ENCODE measurements at places on chromosomes 3 and 15.

DNA sequence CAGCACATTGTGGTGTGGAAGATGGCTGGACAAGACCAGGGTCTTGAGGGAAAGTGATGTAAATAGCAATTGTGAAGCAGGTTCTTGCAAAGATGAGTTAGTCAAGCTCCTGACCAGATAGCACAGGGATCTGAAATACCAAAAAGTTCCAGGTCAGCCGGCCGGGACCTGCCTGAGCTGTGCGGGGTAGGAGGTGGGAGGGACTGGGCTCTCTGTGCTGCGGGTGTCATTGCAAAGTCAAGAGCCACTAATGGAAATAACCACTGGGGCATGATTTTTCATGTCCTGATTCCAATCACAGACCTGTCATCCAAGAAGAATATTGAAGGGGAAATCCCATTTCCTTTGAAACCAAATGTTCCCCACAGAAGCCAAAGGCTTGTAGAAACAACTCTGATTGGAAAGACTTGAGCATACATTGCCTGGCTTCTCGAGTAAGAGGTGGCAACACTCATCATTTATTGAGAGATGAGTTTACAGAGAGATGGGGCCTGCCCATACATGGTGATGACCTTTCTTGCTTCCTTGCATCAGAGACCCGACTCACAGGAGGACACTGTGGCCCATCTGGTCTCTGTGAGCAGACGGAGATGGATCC is 44.2 kb upstream of the KY start:
- DNase-seq = no peak

DNA sequence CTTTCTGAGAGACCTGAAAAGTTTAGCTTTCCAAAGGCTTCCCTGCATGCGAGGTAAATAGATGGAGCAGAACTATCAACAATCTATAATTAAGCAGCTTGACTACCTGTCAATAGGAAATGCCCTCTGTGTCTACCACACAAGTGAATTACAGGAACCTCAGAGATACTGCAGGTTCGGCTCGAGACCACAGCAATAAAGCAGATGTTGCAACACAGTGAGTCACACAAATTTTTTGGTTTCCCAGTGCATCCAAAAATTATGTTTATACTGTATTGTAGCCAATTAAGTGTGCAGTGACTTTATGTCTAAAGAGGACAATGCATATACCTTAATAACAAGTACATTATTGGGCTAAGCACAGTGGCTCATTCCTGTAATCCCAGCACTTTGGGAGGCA is 252.0 kb downstream of the UBE2E2 start:
- DNase-seq = no peak

DNA sequence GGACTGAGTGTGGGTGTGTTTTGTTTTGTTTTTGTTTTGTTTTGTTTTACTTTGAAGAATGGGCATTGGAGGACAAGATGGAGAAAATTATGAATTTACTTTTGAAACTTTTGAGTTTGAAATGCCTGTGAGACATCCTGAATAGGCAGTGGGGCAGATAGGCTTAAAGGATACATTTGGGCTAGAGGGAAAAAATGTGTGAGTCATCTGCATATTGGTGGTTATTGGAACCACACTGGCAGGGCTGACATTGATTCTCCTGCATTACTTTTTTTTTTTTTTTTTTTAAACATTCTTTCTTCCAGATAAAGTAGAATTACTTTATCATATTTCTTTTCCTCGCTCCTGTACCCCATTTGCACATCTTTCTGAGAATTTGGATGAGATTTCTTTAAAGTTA is 56.1 kb downstream of the CALML4 start:
- DNase-seq = no peak

DNA sequence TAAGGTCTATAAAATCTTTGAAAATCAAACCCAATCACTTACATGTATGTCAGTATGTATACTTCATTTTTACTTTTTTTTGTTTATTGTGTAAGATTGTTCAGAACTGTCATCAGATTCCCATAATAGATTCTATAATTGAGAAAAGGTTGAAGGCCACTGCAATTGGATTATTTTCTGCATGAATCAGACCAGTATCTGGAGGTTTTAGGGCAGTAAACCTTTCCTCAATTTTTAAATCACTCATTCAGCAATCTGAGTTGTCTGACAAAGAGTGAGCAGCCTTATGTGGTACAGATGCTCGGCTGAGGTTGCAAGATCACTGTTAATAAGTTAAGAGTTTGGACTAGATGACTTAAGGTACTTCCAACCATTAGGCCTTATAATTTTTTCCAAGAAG is 96.0 kb downstream of the TP63 start:
- DNase-seq = no peak

- no peak for DNase-seq
Observed at GRCh38 chr15:25718597-25718996, 144.5 kb downstream of the ATP10A start.

- no peak for DNase-seq
Observed at GRCh38 chr15:60076045-60076444, 71.9 kb downstream of the FOXB1 start.

DNA sequence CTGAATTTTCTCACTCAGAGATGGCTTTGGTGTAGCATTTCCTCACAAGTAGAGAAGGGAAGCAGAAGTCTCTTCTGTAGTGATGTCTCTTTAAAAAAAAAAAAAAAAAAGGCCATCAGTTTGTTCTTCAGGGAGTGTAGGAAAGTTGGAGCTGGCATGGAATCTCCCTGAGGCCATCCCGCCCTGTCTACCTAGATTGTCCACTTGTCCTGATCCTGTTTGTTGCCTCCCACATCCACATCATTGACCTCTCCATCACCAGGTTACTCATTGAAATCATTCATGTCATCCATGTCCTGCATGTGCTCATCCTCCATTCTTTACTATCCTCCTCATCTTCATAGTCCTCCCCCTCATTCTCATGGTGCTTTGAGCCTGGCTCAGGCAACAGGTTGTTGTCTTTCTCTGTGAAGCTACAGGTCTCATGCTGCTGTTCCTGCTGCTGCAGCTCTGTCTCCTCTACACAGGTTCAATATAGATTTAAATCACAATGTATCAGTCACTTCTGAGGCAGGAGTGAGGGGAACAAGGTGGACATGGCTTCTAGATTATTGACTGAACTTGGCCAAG is 556.3 kb upstream of the NAALADL2 start:
- DNase-seq = no peak

DNA sequence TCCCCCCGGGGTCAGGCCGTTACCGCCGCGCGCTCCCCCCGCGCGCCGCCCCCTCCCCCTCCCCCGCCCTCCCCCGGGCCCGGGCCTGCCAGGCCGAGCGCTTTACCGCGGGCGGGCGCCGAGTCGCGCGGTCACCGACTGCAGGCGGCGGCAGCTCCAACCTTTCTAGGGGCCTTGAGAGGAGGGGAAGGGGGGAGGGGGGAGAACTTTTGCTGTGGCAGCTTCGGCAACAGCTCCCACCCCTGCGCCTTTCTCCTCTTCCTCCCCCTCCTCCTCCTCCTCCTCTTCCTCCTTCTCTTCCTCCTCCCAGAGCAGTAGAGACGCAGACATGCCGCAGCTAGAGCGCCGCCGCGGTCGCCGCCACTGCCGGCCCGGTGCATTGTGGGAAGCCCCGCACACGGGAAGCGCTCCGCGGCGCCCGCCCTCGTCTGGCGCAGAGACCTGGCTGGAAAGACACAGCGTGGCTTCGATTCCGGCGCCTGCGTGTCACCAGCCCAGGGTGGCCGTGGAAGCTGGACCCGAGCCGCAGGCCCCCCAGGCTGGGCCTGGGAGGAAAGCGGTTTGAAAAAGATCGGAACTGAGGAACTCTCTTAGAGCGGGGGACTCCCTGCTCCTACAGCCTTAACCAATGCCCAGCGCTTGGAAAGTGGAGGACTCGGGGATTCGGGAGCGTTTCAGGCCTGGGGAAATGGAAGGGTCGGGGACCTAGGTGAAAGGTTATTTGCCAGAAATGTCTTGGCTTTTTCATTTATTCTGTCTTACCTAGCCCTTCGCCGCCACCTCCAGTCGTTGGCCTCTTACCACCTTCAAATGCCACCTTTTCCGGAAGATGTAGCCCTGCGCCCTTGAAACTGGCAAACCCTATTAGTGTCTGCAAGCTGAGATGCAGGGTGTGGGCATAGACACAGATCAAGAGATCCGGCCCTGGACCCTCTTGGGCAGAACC is at the start of gene ZNF148:
Gene ZNF148 (minus strand): TSS at position 330 of the 946 bp plus-strand sequence. CDS start 61,685 bp downstream, outside the sequence.
- peak; percentile 94 for DNase-seq

DNA sequence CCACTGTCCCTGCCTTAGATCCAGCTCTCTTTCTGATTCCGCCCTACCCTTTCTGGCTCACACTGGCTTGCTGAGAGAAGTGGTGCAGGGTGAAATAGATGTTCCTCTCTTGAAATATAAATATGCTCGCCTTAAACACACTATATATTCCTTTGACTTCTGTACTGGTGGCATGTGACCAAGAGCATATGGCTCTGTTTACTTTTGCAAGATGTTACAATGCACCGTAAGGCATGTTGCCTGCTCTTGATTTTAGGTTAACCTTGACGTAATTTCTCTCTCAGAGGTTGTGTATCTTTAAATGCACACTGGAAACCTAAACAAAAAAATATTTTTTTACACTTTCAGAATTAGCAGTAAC is 749 bp downstream of the RSRC1 start:
- no peak for DNase-seq

- no peak for DNase-seq
Observed at GRCh38 chr15:36773698-36774097, 194.3 kb downstream of the CDIN1 start.

GRCh38 chr3:45446706-45447105 is 58.3 kb downstream of the LARS2 start:
- no peak for DNase-seq

DNA sequence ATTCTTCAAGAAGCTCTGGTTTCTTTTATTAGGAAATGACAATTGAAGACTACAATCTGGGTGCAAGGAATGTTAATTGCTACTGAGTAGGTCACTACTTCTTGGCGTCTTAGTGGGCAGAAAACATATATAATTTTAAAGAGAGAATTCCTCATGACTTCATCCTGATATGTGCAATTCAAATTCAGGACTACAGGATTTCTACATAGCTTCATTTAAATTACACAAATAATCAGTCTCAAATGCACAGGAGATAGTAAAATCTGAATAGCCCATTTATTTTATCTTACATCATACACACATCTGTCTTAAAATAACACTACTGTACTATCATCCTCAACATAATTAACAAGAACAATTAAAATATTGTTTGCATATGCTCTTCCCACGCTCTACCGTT is 52.5 kb upstream of the GPR149 start:
- no peak for DNase-seq

GRCh38 chr3:193992425-193993037 is 143.4 kb upstream of the HES1 start:
- DNase-seq = no peak
